Nucleus accumbens (tissue), 56 donors: ENCODE measurements at places on chromosomes 7 and 10.
A peak's percentile ranks its signal among the peaks of the same experiment; 100 is the strongest.

- DNase-seq, result no peak
Observed at GRCh38 chr10:88840104-88840503, 11.5 kb downstream of the ANKRD22 start.

DNA sequence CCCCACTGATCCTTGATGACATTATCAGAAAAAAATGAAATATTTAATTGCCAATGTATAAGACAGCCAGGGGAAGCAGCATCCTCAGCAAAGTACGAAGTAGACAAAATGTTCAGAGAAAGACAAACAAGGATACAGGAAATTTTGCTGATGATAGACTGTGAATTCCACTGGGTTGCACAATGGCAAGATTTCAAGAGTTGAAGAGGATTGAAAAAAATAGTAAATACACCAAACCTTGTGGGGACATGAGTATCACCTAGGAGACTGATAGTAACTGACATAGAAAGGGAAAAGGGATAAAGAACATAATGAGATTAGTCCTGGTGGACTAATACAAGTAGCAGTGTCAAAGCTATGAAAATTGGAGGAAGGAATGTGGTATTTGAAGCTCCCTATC lies 16.5 kb downstream of the CNOT4 start:
- no peak for DNase-seq

DNA sequence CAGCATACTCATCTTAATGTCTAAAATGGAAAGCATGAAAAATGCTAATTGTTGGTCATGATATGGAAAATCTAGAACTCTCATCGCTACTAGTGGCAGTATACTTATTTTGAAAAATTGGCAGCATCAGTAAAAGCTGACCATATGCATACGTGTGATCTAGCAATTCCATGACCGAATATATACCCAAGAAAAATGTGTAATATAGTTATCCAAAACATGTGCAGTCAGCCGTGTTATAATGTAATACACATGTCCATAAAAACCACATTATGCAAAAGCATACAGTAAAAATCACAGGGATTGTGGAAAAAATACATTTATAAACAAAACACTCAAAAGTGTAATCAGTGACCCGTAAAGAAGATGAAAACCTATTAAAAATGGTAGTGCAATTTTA lies 439.0 kb downstream of the SH2D4B start:
- no peak for DNase-seq

DNA sequence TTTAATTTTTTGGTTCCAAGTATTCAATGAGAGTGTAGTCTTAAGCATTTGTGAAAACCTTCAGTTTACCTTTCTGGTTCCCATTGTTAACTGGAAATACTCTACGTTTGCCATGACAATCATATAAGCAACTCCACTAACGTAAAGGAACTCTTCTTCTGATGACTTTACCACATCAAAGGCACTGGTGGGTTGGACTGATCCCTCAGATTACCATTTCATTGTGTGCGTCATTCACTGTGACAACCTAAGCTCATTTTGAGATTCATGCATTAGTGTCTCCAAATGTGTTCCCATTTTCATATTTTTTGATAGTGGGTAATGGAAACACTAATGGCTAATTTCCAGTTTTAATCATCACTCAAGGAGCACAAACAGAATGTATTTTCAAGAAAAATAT lies 119.9 kb upstream of the COL1A2 start:
- no peak for DNase-seq

DNA sequence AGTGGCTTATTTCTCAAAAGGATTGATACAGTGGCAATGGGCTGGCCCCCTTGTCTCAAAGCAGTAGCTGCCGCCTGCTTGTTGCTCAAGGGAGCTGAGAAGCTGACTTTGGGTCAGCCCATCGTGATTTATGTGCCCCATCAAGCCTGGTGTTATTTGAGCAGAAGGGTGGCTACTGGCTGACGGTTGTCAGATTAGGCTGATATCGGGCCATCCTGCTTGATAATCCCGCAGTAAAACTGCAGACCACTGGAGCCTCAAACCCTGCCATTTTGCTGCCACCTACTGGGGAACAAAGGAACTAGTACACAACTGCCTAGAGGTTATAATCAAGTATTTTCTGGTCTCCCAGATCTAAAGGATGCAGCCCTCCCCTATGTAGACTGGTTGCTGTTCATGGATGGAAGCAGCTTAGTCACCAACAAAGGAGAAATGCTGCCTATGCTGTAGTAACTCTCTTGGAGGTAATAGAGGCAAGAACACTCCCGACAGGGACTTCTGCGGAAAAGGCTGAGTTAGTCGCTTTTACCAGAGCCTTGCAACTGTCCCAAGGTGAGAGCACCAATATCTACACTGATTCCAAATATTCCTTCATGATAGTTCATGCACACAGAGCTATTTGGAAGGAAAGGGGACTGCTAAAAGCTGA lies 65.9 kb upstream of the ZNF92 start:
- peak; percentile 37 for DNase-seq

DNA sequence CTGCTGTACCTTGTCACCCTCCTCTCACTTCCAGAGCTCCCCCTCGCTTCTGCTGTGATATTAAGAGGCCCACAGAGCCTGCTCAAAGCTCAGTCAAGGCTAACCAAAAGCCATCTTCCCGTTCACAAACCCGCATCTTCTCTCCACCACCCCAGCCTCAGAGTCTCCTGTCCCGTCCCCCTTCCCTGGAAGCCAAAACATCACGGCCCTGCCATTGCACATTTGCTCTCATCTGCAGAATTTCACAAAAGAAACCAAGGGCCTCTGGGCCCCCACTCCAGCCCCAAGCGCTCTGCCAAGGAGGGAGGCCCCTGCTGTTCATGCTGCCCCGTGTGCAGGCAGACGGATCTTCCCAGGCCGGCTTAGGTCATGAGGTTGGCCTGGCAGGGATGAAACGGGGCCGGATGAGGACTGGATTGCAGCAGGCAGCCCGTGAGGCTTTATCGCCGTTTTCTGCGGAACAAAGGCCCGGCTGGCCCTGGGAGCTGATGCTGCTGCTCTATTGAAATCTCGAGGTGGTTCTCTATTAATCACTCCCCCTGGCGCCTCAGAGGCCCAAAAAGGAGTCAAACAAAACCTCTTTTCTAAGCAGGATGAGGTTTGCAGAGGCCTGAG lies 31.6 kb upstream of the FOXK1 start:
- DNase-seq, result peak; percentile 22

DNA sequence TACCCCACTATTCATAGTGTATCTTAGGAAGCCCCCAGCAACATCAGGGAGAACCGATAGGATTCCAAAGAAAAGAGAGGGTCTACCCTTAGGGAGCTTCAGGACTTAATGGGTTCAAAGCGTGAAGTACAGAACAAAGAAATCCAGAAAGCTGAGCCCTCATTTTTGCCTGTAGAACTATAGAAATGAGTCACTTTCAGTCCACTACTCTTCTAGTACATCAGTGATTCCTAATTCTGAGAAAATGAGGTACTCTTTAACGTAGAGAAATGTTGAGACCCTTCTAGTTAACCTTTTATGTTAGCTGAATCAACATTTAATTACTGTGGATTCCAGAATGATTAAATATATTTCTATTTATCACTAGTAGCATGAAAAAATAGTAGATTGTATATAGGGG lies 1.8 kb downstream of the TDRD1 start:
- DNase-seq, result no peak

DNA sequence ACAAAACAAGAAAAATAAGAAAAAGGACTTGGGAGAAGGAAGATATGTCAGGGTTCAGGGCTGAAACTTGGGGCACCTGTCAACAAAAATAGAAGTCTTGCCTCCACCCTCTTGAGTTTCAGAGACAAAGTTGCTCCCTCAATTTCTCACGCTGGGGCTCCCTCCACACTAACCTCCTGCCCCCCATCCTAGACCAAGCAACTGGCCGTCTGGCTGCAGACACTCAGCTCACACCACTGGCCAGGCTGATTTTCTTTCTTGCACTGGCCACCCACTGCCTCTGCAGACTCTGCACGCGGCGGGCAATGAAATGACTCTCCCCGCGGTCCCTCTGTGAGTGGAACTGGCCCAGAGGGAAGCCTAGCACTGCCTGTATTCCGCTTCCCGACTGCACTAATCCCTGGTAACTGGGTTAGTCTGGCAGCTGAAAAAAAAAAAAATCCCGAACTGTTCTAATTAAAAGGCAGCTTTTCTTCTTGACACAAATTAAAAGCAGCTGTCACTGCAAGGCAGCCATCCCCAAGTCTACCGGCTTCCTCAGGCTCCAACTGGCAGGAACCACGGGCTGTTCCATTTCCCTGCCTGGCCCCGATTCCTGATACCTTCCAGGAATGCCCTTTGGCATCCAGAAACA lies 83.5 kb downstream of the SPDYE5 start:
- DNase-seq, result no peak

DNA sequence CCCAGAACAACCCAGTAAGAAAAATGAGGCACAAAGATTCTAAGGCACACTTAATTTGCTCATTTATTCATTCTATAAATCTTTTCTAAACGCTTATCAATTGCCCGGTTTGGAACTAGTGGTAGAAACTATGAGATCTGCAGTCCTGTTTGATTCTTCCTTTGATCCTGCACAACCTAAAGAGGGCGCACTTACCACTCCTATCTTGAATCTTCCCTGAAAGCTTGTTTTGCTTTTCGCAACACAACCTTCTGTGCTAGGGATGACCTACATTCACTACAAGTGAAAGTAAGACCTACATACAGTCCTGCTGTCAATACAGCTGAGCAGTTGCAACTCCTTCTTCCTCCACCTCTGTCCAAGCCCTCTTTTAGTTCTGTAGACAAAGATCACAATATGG lies 12.6 kb upstream of the ARL4A start:
- DNase-seq, result no peak
